ENCODE measurements at places on chromosomes 5 and 9.

DNA sequence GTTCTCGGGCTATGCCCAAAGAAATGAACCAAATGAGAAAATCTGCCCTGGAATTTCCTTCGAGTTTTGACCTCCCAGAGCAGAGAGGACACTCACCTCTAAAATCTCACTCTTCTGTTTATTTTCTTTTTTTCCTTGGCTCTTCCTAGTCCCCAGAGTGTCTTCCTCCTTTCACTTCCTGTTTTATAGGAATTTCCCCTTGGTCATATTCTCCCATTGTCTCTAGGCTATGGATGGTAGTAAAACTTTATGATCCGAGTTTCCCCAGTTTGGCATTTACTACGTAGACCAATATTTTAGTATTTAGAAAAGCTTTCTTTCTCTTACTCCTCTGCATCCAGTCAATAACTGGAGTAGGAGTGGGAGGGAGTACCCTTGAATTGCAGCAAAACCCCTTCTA lies 354.5 kb upstream of the ZNF608 start:
- DNase-seq: no peak

- no peak for DNase-seq
These were observed 25.7 kb upstream of the KLF9 start for GRCh38 chr9:70439991-70440706.

- no peak for DNase-seq
These were observed 40.6 kb downstream of the DENND4C start for GRCh38 chr9:19271081-19271480.

DNA sequence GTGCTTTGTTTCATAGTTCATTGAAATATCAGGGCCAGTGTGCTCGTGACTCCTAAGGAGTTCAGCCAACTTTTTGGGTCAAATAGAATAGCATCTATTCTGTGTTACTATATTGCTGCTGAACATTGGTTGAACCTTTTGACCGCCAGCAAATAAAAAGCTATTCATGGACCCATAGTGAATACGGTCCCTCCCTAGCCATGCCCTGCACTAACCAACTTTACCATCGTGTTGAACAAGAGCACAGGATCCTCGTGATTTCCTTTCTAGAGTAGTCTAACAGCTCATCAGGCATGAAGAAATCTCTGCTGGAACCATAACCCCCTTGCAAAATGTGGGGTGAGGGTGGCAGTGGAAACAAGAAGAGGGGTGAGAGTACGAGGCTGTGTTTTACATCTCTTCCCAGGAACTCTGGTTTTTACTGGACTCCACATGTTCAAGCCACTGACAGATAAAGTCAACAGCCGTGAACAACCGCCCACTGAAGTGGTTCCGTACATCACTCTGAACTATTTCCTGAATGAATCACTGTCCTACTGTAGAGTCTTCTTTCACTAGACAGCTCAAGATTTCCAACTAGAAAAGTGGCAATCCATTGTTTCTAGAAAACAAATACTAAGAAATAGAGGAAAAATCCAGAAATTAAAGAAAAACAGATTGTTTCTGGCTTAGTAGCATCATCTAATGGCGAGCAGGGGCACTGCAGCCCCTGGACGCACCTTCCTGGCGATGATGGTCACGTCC lies 70.1 kb upstream of the SPATA31E1 start:
- no peak for DNase-seq

DNA sequence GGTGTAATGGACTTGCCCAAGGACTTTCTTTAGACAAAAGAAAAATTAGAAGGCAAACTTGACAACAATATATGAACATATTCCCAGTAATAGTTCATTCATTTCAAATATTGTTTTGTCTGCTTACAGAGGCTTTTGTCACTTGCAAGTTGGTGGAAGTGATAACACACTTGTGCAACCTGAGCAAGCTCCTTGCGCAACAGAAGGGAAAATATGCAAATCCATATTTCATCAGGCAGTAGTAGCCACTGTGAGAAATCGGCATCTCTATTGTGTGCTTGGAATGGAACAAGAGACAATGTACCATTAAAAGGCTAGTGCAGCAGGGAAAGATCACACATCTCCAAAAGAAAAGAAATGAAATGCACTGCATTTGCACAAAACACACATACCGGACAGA lies 125.3 kb upstream of the RASEF start:
- DNase-seq: no peak

DNA sequence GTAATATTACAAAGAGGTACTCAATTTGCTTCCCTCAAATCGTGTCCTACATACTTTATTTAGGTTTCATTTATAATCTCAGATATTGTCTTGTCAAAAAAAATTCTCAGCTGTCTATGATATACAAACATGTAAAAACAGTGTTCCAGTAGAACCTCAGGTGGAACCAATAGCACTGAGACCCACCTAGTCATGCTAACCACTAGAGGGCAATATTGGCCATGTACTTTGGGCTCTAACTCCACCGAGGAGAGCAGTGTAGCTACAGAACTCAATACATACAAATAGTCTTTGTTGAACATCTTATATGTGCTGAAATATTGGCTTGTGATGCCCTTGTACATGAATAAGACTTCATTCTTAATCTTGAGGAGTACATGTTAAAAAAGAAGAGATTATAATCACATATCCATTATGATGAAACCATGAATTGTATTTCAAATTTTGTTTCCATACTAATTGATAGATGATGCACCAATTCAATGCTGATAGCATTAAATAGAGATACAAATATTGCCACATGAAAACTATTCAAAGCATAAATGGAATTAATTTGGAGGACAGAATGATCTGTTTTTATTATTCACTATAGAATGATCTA lies 71.2 kb upstream of the CNTLN start:
- no peak for DNase-seq

DNA sequence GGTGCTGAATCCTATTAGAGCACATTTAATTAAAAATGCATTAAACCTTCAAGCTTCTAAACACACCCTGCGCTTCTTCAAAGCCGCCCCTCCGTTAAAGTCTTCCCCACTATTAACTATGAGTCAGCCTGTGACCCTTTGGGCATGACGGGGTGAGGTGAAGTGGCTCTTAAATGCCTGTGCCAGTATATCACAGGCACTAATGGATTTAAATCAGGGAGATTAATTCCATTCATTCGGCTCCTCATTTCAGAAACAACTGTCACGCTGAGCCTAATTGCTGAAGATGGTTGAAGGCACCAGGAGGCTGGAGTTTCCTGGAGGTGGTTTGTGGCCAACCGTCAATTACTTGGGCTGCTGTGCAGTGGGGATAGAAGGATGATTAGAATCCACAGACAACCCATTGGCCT lies 192.6 kb upstream of the MSX2 start:
- DNase-seq: peak; percentile 53

DNA sequence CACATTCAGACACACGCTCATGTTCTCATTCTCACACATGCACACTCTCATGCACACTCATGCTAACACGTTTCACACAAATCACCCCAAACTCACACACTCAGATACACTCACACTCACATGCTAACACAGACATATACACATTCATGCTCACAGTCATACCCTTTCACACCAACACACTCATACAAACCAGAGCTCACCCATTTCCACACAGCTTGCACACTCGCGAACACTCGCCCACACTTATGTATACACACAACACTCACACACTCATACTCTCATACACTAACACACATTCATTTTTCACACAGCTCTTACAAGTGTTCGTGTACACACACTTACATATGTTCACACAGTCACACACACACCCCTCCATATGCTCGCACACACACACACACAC lies 64.1 kb upstream of the IL17B start:
- no peak for DNase-seq

DNA sequence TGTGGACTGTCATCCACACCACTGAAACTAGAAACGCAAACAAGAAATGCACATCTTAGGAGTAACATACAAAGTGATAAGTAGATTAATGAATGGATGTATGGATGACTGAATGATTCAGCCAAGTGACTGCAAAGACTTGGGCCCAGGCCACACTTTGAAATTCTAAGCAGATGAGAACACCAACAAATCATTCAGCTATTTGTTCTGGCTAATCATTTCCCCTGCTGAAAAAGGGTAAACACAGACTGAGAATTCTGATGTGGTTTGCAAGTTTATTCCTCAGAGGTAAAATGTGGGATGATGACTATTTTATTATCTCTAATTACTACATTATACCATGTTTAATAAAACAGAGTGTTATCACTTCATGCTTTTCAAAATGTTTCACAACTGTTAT lies 163.2 kb upstream of the ADAMTS16 start:
- no peak for DNase-seq

DNA sequence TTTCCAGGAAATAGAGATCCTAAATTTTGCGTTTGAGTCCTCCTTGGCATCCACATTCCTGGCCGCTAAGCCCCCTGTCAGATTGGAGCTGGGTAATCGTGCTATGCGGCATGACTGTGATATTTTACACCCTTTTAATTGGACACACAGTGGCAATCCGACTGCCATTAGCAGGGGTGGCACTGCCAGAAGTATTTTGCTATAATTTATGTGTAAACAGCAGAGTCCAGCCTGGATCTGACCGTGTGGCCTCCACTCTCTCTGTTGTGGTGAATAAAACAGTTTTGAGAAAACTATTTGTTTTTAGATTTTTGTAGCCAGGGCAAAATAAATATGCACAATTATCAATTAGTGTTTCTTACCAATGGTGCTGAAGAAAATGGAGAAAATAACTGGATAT lies 281.0 kb upstream of the IRX2 start:
- no peak for DNase-seq

DNA sequence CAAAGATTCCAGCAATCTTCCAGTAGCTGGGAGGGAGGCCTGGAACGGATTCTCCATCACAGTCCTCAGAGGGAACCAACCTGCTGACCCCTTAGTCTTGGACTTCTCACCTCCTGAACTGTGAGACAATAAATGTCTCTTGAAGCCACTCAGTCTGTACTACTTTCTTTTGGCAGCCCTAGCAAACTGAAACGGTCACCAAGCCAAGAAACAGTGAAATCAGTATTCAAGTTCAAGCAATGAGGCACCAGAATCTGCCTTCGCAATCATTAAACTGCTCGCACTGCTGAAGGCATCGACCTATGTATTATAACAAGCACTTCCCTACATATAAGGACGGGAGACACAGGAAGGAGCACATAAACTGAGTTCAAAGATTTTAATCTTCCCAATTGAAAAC lies 120.6 kb upstream of the PUM3 start:
- DNase-seq: no peak

- no peak for DNase-seq
These were observed 347.3 kb downstream of the CDH12 start for GRCh38 chr5:22505891-22506290.

- no peak for DNase-seq
These were observed at the start of gene TNFAIP8 for GRCh38 chr5:119355685-119356611. TSS of gene TNFAIP8 (plus strand) at chr5:119356019. CDS start at chr5:119356091, 72 bp downstream.

GRCh38 chr5:143179126-143179740 lies 224.3 kb downstream of the NR3C1 start:
- no peak for DNase-seq

DNA sequence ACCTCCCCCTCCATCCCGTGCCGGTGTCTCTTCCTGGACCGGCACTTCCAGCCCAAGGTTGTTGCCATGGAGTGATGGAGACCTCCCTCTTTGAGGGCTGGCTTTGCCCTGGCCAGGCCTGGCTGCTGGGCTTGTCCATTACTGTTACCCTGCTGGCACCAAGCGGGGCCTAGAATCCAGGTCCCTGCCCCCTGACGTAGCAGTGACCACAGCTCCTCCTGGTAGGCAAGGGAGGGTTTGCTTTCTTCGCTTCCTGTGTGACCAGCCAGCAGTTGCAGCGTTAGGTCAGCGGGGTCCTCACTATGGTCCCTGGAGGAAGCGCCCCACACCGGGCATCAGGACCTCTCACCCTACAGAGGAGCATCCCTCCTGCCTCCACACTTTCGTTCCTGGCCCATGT lies 146.7 kb upstream of the COL5A1 start:
- no peak for DNase-seq

DNA sequence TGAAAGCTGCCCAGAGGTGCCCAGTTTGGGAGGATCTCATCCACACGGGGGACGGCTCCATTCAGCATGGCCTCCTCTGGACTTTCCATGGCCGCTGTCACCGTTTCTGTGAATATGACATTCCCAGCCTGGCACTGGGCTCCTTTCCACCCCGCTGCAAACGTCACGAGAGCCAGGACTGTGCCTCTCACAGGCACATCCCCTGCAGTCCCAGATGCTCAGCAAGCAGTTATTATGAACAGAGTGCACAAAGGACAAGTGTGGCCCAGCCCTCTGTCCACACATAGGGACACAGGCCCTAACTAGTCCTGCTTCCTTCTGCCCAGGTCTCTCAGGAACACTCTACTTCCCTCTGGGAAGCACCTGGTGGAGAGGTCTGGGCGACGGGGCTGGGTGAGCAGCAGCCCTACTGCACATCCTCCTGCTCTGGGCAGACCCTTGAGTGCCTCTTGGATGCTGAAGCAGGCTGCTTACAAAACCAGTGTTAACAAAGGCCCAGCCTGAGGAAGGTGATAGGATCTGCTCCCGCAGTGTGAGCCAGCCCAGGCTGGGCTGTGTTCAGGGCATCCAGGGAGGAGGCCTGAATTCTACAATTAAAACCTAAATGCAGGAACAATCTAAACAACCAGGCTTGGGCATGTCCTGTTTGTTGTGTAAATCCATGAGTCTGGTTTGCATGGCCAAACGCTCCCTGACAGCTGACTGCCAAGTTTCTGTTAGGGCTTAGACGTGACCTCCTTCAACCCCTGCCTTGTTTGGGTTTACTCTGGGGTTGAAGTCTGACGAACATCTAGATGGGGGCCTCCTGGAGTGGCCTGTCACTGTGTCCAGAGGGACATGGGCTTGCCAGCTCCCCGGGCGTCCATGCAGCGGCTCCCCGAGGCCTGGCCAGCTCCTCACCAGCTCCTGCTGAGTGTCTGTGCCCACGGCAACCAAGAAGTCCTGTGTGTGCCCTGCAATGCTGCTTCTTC lies 269.8 kb downstream of the GADD45G start:
- no peak for DNase-seq

DNA sequence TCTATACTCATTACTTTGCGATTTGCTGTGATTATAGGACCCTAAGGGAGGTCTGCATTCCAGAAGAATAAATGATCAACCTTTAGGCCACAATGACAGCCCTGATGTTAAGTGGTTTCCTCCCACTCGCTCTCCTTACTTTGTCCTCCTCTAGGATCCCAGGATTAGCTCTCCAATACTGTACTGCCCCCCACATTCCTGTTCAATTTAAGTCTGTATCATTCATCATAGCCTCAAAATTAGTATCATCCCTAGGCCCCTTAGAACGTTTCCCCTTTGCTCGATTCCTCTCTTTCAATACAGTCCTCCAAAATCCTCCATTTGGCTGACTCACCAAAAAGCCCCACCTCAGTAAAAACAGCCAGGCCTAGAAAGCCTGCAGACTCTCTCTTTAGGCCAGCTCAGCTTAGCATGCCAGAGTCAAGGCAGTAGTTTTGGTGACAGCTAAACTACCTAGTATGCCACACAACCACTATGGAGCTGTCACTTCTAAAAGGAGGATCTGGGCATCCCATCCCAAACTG lies 24.4 kb downstream of the RNF145 start:
- no peak for DNase-seq

- DNase-seq: no peak
These were observed 295.2 kb downstream of the BRINP1 start for GRCh38 chr9:119074017-119074416.

DNA sequence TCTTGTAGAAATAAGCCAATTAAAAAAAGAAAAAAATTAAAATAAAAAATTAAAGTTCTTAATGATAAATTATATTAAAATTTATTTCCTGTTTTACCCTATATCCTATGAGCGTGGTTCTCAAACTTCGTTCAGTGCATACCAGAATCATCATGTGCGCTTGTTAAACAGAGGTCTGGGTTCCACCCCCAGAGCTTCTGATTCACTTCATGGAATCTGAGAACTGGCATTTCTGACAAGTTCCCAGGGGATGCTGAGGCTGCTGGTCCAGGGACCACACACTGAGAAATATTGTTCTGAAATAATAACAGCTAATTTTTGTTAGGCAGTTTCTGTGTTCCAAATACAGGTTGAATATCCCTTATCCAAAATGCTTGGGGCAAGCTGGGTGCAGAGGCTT lies 79.3 kb downstream of the TMC1 start:
- no peak for DNase-seq

Data from SK-N-MC (cell line).